Activated T-helper 1 cell treated with Interleukin-2 at 50 U/mL for 16 hours (primary cell): ENCODE measurements at places on chromosomes 6 and 20.

- no peak for DNase-seq
These were observed 34.0 kb downstream of the CNKSR3 start for GRCh38 chr6:154476494-154476893.

- DNase-seq, result no peak
These were observed 19.3 kb downstream of the PLCB1 start for GRCh38 chr20:8151372-8151771.

DNA sequence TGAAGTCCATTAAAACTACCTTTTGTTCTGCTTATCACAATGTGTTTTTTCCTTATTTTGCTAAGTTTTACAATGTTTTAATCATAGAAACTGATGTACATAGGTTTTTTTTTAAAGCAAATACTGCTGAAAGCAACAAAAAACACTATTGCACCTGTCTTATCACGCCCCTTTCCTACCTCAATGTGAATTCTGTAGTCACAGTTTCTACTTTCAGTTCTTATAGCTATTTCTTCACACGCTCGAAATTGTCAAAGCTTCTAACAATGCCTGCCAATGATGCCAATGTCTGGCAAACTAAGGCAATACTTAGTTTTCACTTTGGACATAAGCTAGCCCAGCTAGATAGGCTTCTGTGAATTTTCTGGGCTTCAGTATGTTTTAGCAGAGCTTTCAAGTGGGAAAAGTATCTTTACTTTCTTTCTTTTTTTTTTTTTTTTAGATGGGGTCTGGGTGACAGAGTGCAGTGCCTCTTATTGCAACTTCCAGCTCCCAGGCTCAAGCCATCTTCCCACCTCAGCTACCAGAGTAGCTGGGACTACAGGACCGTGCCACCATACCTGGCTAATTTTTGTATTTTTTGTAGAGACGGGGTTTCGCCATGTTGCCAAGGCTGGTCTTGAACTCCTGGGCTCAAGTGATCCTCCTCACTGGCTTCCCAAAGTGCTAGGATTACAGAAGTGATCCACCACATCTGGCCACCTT is 85.5 kb upstream of the HTR1B start:
- DNase-seq, result no peak

DNA sequence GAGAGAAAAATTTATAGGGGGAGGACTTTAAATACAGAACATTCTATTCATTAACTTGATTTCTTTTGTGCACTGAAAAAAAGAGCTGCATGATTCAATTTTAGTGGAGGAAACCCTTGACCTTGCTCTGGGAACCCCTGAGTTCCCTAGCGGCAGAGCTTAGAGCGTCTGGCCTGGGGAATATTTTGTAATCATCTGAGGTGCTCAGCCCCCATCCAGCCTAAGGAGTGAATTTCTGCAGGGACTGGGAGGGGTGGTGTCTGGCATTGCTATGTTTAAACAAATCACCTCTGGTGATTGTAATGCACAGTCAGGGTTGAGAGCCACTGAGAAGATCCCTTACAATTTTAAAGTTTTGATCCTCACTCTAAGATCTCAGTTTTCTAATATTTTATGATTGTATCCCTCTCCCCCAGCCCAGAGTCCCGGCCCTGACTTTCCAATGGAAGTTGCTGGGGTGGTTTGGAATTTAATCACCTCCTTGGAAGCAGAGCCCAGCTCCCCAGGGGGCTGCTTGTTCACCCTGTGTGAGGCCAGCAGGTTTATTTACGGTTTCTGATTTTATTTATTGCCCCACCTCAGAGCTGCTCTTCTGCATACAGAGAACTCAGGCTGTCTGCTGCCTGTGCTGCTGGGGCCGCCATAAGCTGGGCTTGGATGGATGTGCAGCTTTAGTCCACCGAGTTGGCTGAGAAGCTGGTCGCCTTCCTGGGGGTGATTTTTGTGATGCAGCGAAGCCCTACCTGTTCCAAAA is 263.1 kb downstream of the LRFN2 start:
- no peak for DNase-seq

- no peak for DNase-seq
These were observed 141.5 kb downstream of the LY86 start for GRCh38 chr6:6729971-6730370.

DNA sequence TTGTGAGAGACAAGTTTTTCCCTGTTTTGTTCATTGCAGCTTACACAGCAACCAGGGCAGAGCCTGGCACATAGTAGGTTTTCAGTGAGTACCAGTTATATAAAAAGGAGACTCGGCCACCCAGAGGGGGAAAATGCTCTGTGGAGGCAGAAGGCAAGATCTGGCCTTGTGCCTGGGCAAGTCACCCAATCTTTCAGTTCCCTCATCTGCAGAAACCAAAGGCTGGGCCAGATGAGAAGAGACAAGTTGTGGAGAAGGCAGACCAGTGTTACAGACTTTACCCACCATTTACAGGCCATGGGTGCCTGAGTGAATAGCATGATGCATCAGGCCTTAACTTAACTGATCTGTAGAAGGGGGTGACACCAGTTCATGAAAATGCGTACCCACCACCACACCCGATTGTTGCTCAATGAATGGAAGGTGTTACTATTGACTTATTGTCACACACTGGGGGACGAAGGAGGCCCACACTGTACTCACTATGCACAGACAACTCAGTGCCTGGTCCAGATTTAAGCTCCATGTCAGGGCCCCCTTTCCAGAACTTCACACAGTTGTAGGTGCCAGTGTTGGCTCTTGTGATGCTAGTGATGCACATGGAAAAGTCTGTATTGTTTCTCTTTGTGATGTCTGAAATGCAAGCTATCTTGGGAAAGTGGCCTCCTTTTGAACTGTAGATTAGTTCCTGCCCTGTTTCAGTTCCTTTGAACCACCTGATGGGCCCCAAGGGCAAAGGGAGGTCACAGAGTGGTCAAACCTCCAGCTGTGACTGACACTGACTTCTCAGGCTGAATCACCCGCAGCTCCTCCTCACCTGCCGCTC is 64.3 kb upstream of the SIRPG start:
- no peak for DNase-seq

DNA sequence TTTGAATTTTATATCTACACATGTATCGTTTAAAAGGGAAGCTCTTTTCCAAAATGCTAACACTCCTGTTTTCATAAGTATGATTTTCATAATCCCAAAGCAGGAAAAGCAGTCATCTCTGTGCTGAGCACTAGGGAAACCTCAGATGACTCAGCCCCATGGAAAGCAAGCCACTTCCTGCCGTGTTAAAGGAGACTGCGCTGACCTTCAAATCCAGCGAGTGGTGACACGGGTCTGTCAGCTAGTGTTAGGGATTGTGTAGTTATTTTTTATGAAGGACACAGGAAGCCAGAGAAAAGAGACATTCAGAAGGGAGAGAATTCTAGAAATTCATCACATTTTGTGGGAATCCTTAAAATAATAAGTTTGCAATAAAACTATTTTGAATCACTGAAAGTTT is 57.0 kb upstream of the CD93 start:
- DNase-seq, result no peak

DNA sequence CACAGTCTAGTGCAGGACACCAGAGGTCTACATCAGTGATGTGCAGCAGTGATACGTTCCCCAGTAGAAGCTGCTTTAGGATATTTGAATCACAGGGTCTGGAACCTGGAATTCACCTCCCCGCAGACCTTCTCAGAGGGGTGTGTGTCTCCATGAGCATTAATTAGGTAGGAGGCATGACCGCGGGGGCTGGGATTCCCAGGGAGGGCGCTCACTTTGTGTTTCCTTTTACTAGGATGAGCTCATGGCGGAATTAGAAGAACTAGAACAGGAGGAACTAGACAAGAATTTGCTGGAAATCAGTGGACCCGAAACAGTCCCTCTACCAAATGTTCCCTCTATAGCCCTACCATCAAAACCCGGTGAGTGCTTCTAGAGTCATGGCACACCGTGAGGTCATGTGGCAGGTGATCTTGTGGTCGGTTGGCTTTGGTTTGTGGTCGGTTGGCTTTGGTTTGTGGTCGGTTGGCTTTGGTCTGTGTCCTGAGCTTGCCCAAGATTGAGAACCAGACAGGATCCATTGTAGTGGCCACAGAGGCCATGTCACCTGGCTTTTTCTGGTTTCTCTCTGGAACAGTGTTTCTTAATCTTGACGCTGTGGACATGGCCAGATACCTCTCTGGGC is 40.8 kb downstream of the CHMP4B start:
- DNase-seq, result no peak

- DNase-seq, result no peak
These were observed 7.1 kb upstream of the GTF2H4 start for GRCh38 chr6:30900863-30901417.

DNA sequence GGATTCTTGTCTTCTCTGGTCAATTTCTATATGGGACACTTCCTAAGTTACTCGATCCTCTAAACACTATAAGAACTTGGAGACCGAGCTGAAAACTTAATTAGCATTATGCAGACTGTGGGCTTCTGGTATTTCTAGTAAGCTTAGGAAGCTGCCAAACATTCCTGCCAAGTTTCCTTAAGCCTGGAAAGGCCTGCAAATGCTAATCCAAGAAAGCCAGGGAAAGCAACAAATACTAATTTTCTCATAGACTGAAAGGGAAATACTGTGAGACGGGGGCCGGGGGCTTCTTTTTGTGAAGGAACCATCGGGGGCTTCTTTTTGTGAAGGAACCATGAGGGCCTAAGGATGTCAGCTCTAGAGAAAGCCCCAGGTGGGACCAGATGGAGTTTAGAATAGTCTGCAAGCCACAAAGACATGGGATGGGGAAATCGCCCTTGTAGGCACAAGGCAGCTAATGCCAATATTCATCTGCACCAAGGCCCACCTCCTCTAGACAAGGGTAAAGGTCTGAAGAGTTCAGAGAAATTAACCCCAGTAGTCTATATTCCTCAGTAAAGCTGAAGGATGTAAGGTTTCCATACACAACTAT is 332.4 kb upstream of the PRDM1 start:
- DNase-seq, result no peak

DNA sequence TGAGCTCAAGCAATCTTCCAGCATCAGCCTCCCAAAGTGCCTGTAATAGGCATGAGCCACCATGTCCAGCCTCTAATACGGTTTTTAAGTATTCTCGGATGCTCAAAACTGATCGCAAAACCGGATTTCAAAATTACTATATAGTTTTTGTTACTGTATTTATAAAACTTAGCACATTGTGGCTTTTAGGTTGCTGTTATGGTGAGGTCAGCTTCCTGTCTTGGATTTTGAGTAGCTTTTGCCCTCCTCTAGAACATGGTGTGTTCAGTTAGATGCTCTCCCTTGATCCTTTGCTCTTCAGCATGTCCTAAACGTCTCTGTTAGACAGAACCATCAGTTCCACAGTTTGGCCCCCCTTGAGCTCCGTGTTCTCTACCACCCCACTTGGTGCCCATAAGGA is 96.2 kb downstream of the RPP40 start:
- DNase-seq, result no peak

- no peak for DNase-seq
These were observed at the start of gene AKAP12 for GRCh38 chr6:151239603-151240035. TSS of gene AKAP12 (plus strand) at chr6:151239967. CDS start at chr6:151240563, 596 bp downstream.

- DNase-seq, result peak; percentile 26
These were observed 804 bp downstream of the ELOVL5 start for GRCh38 chr6:53347921-53348370.

GRCh38 chr6:82954937-82955577 is 110.6 kb downstream of the UBE3D start:
- no peak for DNase-seq

DNA sequence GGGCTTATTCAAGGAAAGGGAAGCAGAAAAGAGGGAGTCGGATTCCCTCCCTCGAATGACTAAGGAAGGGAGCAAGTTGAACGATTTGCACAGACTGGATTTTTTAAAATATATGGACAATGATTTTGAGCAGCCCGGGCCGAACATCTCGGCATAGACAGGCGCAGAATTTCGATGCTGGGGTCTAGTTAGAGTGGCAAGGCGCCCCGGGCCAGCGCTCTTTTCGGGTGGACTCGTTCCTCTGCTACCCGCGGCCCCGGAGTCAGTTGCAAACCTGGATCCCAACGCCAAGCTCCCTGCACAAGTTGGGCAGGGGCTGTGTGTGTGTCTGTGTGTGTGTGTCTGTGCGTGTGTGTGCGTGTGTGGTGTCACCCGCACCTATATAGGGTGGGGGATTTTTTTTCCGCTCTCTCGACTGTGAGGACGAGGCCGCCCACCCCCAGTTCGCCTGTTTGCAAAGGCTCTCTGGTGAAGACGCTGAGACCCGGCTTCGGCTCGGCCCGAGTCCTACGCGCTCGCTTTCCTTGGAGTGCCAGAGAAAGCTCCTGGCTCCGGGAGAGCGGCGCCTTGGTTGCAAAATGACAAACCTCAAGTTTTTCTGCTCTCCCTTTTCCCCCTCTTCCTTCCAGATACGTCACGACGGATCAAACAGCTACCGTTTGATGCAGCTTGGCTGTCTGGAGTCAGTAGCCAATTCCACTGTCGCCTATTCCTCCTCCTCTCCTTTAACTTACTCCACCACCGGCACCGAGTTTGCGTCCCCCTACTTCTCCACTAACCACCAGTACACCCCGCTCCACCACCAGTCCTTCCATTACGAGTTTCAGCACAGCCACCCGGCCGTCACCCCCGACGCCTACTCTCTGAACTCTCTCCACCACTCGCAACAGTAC is 1.4 kb downstream of the TFAP2D start:
- DNase-seq, result no peak

GRCh38 chr20:5155404-5155803 is 28.6 kb downstream of the CDS2 start:
- DNase-seq, result no peak

- no peak for DNase-seq
These were observed 27.9 kb downstream of the ADTRP start for GRCh38 chr6:11750682-11751081.

DNA sequence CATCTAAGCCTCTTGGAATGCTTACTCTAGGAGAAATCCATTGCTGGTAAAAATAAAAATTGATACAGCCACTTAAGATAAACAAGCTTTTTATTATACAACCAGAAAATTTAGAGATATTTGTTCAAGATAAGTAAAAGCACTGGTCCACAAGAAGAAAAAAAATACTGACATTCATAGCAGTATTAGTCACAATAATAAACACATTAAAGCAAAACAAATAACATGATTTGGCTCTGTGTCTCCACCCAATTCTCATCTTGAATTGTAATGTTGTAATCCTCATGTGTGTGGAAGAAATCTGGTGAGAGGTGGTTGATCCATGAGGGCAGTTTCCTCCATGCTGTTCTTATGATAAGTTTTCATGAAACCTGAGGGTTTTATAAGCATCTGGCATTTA is 1093.5 kb upstream of the ADGRB3 start:
- DNase-seq, result no peak

- DNase-seq, result no peak
These were observed 114.8 kb downstream of the RPS12 start for GRCh38 chr6:132929141-132929540.

- no peak for DNase-seq
These were observed 60.4 kb downstream of the COL19A1 start for GRCh38 chr6:69926745-69927144.

- DNase-seq, result no peak
These were observed 801 bp downstream of the TBPL1 start for GRCh38 chr6:133953634-133954415.
